ENCODE measurements at places on chromosomes 11 and 22. TPM values are rescaled to one million over a fixed set of nuclear protein-coding genes. Genes with fewer than 3 reads are reported as not detected.

The MRGPRX3 gene
- total RNA-seq = not detected

The SIK2 gene
- total RNA-seq = 8.9 TPM

The SRRD gene
- 19.2 TPM for total RNA-seq

The NXPE2 gene
- total RNA-seq = not detected

The OR52I1 gene
- not detected for total RNA-seq

The PGA5 gene
- not detected for total RNA-seq

The OR51F1 gene
- total RNA-seq = not detected

The CRYBB2 gene
- total RNA-seq = 1.6 TPM

The A4GALT gene
- total RNA-seq = 2.2 TPM

The FGF19 gene
- not detected for total RNA-seq

The NCF4 gene
- not detected for total RNA-seq

The ENTHD1 gene
- total RNA-seq = not detected

The POU2AF2 gene
- not detected for total RNA-seq

The HINFP gene
- 6.1 TPM for total RNA-seq

The POU2AF3 gene
- 2.3 TPM for total RNA-seq

GRCh38 chr11:62418136-62418535, 697 bp upstream of the SCGB1A1 start:
- DNase-seq = no peak

- DNase-seq = no peak
These were observed 255.2 kb upstream of the POU2AF2 start for GRCh38 chr11:110990311-110990710.

DNA sequence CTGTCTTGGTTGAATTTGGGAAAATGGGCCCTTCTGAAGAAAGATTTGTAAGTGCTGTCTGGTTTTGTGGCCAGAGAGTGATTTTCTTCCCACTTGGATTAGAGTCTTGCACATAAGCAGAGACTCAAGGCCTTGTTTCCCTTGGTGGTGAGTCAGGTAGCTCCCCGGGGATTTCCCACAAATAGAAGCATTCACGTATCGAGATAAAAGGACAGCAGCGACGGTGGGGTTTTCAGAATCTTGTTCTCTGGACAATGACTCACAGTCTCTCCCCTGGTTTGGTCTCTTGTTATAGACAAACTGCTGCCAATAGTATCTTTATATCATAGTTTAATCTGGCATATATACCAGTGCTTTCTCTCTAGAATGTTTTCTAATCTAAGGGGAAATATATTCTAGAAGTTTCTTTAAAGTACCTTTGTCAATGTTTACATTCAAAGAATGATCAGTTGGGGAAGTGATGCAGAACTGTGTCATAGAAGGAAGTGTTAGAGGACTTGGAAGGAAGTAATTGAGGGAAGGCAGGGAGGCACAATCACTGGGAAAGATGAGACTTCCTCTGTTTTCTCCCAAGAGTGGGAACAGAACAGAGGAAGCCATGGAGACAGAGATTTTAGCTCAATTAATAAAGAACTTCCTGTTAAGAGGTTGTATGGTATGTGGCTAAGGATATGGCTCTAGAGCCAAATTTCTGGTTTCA, 18.1 kb downstream of the POLA2 start:
- peak; percentile 38 for DNase-seq

DNA sequence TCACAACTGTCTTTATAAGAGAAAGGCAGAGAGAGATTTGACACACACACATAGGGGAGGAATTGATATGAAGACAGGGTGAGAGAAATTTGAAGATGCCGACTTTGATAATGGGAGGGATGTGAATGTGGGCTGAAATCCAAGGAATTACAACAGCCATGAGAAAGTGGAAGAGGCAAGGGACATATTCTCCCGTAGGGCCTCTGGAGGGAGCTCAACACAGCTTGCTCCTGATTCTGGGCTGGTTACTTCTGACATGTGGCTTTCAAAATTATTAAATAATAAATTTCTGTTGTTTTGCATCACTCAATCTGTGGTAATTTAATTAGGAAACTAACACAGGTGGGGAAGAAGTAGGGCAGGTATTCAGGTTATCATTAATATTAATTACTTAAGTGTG, 282.9 kb downstream of the LUZP2 start:
- DNase-seq = peak; percentile 26

GRCh38 chr11:44333271-44334218, 23.6 kb upstream of the ALX4 start:
- DNase-seq = no peak

DNA sequence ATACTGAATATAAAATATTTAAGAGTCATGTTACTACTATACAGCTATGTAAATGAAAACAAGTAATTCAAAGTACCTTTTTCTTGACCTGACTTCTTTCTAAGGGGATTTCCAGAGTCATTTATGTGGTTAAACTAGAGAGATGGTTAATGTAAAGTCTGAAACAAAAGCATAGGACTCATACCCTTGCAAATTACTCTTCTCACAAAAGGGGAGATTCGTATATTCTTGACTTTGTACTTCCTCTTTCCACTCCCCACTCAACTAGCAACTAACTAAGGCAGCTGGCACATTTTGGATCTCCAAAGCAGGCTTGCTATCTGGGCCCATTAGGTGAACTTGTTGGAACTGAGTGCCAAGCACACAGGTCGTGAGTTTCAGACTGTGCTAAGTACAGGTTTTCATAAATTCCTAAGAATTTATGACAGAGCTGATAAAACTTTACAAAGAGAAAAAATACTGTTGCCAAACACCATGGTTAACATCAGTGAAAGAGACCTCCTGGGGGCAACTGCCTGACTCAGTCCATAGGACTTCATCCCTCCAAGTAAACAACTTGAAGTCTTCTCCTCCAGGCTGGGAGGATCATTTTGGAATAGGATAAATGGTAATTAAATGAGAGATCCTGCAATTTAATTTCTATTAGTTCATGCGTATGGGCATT, 77.0 kb upstream of the DDI1 start:
- DNase-seq = no peak

- no peak for DNase-seq
These were observed 88.1 kb upstream of the CCDC90B start for GRCh38 chr11:83374311-83374710.

DNA sequence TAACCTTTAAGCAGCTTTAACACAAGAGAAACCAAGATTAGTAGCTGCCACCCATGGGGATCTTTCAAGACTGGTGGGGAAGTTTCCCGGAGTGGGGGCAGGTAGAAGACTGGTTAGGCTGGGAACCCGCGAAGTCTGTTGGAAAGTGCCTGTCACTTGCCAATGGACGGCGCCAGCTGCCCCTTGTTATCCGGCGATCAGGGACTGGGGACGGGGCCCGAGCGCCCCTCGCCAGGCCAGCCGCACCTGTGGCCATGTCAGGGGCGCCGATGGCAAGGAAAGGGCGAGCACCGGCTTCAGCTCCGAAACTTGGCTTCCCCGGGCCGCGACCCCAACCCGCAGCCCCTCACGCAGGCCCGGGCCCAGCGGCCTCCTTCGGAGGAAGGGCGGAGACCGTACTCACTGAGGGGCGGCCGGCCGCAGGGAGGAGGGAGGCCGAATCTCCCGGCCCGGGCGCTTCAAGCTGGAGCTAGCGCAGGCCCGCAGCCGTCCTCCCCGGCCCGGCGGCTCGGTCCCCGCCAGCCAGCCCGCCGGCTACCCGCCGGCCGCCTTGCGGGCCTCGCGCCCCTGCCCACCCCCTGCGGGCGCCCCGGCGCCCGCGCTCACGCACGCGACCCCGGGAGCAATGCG, 539 bp downstream of the EIF4ENIF1 start:
- no peak for DNase-seq

DNA sequence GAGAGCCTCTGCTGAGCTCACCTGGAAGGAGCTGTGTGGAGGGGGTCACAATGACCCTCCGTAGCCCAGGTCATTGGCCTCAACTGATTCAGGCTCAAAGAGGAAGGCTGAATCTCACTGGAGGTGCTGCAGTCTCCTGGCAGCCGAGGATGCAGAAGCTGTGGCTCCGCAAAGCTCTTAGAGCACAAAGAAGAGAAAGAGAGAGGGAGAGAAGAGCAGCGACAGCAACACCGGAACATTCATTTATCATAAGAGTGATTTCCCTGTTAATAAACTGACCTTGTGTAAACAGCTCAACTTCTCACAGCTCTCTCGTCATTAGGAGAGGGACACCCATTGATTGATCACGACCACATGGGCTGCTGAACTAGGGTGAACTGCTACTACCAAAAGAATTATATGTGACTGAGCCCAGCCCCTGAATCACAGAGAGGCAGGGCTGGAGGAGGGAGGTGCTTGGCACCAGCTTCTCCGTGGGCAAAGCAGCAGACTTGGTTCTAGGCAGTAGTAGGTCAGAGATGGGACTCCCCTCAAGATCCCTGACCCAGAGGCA, 281.7 kb downstream of the NXPE2 start:
- DNase-seq = no peak

- no peak for DNase-seq
These were observed 72.4 kb upstream of the VSTM5 start for GRCh38 chr11:93922830-93923229.

GRCh38 chr11:132559331-132560036, 972.8 kb downstream of the OPCML start:
- DNase-seq = no peak

DNA sequence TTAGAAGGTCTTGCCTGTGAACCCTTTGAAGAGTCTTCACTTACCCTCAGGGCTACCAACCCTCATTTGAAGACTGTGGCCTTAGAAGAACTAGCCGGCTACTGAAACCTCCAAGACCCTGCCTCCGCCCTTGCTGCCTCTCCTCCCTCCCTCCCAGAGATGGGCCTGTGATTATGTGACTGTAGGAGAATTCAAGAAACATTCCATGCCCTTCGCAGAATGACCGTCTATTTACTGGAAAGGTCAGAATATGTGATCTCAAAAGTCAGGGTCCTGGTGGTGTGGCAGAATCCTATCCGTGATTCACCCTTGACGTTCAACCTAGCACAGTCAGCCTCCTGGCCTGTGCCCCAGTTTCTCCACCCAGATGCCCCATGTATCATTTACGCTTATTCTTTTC, 109.6 kb downstream of the CTNND1 start:
- DNase-seq = no peak

DNA sequence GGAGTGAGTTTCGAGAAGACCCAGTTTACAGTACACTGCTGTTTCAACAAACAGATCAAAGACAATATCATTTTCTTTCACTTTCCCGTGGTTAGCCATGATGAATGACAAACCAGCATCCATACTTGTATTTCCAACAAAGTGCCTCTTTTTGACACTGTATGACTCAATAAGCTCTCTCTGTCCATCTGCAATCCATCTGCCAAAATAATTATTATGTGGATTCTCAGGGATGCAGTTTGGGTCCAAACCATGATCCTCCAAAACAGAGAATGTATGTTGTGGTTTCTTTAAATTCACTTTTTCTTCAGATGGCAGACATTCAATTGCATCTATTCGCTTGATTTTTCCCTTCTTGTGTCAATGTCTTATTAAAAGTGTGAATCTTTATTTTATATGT, 37.8 kb upstream of the RASD2 start:
- DNase-seq = no peak

- no peak for DNase-seq
These were observed 28.3 kb downstream of the ANO5 start for GRCh38 chr11:22221143-22221542.

- DNase-seq = no peak
These were observed 576.0 kb downstream of the SOX6 start for GRCh38 chr11:15780382-15780781.

GRCh38 chr11:12190511-12190910, 80.1 kb downstream of the MICAL2 start:
- no peak for DNase-seq

- DNase-seq = no peak
These were observed 1.9 kb downstream of the SEC14L4 start for GRCh38 chr22:30503551-30503950.

DNA sequence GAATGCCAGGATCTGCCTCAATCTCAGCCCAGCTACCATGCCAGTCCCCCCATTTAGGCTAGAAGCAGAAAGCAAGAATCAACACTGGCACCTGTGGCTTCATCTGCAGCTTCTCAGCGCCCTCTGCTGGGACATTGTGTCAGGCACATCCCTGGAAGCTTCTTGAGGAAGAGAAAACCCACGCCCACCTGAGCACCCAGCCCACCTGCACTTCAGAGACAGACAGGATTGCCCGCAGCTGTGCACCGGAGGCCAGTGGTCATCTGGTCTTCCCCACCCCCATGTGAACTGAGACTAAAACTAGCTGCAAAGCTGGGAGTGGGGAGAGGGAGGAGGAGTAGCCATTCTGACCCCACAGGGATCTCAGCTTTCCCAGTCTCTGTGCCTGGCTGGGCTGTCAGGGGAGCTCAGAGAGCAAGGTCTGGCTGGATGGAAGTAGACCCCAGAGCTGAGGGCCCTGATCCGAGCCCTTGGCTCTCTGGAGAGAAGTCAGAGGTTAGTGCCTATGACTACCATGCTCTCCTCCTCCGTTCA, 66.8 kb downstream of the FEZ1 start:
- DNase-seq = peak; percentile 49

DNA sequence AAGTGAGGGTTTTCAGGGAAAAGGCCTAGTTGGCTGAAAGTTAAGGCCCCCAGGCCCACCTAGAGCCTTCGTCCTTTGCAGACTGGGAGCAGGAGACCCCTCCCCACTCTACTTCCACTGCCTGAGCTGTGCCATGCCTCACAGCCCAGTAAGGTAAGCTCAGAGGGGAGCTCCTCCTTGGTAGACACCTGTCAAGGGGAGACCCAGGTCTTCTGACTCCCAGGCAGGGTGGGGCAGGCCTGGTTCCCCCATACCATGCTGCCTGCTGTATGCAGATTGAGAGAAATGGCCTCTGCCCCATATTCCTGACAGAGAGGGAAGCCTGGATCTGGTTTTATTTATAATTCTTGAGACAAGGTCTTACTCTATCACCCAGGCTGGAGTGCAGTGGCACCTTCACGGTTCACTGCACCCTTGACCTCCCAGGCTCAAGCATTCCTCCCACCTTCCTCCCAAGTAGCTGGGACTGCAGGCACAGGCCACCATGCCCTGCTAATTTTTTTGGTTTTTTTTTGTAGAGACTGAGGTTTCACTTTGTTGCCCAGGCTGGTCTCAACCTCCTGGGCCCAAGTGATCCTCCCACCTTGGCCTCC, 697 bp downstream of the RAB36 start:
- DNase-seq = no peak

- no peak for DNase-seq
These were observed 32.4 kb downstream of the CREB3L1 start for GRCh38 chr11:46309814-46310259.

DNA sequence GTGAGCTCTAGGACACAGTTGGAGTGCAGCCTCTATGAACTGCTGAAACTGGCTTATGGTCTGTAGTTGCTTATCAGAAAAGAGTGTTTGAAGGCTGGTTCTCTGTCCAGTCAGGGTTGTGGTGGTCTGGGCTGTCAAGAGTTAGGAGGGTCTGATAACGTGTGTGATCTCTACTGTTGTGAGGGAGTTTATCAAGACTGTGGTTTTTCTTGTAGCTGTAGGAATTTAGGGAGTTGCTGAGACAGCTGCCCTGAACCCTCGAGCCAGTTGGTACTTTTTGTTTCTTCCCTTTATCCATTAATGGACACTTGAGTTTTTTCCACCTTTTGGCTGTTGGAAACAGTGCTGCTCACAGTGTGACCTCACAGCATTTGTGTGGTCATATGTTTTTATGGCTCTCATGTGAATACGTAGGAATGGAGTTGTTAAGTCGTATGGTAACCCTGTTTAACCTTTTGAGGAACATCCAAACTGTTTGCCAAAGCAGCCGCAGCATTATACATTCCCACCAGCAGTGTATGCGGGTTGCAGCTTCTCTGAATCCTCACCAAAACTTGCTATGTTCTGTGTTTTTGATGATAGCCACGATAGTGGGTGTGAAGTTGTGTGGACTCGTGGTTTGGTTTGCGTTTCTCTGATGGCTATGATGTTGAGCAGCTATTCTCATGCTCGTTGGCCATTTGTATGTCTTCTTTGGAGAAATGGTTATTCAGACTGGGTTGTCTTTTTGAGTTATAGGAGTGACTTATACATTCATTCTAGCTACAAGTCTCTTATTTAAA, 20.9 kb upstream of the DGCR8 start:
- no peak for DNase-seq

- DNase-seq = no peak
These were observed 40.5 kb downstream of the SREBF2 start for GRCh38 chr22:41873391-41873790.
